ENCODE measurements at places on chromosomes 2 and 18.

DNA sequence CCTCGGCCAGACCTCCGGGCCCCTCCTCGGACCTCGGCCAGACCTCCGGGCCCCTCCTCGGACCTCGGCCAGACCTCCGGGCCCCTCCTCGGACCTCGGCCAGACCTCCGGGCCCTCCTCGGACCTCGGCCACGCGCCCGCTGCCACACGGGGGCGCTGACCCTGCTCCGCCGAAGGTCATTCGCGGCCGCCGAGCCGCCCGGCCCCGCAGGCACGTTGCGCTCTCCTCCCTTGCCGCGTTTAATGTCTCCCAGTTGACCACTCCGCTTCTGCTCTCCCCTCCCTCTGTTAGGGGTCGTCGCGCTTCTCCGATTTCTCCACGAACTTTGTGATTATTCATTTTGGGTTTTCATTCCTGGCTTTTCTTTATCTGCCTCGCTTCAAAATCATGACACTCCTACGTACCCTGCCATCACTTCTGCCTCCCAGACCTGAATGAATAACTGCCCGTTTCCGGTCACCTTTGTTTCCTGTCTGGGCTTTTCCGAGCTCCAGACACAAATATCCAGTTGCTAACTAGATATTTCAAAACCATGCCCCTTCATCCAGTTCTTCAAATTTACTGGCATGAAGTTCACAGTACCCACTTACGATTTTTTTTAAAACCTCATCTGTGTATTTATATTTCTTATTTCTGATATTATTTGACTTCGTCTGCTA, 14.8 kb upstream of the COLEC12 start:
- no peak for DNase-seq

DNA sequence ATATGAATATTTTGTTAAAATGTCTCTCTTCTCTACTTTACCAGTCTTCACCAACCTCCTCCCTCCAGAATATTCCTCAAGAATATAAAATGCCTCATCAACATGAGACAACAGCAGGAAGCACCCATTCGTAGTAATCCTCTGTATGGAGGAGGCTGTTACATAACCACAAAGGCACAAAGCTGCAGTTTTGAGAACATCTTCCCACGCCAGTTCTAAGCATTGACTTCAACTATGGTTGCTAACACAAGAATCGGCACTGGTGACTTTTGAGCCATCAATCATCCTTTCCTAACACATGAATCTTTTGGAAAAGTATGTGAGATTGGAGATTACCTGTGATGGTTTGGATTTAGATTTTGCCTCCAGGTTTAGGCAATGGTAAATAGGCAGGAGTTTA, 54.9 kb upstream of the CYP1B1 start:
- DNase-seq: no peak

DNA sequence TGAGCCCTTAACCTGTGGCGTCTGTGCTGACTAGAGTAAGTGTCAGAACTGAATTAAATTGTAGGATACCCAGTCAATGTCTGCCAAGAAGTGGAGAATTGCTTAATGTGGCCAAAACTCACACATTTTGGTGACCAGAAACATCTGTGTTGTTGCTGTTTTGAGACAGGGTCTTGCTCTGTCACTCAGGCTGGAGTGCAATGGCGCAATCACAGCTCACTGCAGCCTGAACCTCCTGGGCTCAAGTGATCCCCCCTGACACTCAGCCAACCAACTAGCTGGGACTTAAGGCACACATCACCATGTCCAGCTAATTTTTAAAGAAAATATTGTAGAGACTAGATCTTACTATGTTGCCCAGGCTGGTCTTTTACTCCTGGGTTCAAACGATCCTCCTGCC, 34.4 kb upstream of the RTN4 start:
- DNase-seq: no peak

DNA sequence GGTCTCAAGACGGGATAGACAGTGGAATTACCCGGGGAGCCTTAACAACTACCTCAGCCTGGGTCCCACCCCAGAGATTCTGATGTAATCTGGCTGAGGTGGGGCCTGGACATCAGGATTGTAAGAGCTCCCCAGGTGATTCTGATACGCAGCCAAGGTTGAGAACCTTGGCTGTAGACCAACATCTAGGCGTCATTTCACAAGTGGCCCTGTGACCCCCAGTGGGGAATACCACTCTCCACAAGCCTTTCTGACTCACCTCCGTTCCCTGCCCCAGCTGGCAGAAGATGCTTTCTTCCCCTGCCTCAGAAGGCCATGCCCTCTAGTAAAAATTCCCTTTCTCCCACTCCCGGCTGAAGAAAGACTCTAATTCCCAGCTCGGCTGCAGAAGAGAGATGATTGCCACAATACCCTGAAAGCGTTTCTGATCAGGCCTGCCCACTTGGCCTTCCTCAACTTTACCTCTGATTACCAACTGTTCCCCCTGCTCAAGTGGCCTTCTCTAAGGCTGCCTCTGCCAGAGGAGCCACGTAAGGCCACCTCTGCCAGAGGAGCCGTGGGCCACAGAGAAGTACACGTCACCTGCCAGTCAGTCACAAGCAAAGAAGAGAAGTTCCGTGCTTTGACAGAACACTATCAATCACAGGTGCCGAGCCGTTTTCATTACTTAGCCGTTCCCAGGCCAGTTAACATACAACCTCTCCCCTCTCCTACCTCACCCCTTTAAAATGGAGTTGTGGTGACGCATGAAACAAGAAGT, 116.8 kb upstream of the PKDCC start:
- no peak for DNase-seq

GRCh38 chr18:23207191-23207955, 72.1 kb downstream of the CABLES1 start:
- no peak for DNase-seq

DNA sequence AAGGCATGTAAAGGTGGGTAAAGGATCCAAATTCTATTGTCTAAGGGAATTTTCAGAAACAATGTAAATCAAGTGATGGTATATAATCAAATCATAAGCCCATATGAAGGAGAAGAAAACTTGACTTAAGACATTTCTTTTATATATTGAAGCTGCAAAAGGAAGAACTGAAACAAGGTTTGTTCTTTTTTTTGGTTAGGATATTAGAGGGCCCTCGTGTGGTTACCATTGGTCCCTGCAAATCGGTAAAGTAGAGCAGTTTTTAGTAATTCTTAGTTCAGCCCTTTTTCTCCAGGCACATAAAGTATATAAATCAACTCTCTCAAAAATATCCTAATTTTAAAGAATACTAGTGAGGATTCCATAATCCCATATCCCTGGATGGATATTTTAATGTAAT, 105.6 kb upstream of the STK17B start:
- no peak for DNase-seq

DNA sequence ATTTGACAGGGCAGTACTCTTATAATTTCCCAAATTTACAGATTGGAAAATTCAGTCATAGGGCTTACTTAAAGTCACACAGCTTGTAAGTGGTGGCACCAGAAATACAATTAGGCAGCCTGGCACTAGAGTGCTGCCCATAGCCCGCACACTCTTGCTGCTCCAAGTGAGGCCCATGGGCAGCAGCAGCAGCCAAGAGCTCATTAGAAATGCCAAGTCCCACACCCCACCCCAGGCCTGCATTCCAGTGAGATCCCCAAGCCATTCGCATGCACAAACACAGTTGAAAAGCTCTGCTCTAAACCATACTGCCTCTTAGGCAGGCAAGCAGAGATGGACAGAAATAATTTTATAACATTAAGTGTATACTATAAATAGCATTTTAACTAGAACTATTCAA, 379.3 kb upstream of the PKDCC start:
- DNase-seq: no peak

DNA sequence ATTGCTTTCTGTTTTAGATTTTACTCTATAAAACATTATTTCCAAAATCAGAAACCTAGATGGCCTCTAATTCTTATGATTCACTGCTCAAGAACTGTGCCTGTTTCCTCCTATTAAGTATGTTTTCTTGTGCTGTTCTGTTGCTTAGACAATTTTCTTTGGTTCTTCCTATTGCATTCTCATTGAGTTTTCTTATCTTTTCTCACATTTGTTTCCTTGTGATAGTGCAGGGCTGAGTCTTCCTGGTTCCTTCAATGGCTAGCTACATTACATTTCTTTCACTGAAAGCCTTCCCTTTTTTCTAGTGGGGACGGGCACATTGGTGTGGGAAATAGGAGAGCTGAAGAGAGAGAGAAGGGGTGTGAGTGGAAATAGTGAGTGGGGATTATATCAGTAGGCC, 183.4 kb downstream of the CALCRL start:
- DNase-seq: no peak

DNA sequence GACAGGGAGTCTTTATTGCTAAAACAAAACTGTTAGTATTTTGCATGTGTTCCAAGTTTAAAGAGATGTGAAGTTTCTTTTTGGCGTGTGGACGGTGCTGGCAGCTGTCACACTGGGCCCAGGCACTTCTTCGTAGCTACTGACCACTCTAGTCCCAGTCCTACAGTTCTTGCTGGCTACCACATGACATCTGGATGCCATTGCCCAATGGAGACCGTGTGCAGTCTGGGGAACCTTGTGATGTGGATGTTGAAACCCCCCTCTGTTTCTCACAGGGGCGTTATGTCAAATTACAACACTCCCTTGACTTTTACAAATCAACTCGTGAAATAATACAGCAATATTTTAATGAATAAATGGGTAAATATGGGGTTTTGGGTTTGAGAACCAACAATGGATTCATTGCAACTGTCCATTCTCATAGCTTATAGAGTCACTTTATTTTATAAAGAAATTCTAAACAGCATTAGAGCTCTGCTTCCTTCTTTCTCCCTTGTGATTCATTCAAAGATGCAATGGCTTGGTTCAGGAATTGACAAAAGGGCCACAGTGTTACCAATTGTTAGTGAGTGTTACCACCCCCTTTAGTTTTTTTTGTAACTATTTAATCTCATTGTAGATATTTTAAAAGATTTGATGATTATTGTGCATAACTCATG, 1.2 kb downstream of the GPD2 start:
- DNase-seq: no peak

DNA sequence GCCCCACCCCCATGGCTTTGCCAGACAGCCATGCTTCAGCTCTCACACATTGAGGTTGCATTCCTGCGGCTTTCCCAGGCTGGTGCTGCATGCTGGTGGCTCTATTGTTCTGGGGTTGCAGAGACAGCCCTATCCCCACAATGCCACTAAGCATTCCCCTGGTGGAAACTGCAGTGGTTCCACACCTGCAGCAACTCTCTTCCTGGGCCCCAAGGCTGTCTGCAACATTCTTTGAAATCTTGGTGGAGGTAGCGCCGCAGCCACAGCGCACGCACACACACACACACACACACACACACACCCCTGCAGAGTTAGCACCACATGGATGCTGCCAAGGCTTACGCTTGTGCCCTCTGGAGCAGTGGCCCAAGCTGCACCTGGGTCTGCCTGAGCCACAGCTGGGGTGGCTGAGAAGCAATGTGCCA, 21.4 kb downstream of the SFXN5 start:
- no peak for DNase-seq

DNA sequence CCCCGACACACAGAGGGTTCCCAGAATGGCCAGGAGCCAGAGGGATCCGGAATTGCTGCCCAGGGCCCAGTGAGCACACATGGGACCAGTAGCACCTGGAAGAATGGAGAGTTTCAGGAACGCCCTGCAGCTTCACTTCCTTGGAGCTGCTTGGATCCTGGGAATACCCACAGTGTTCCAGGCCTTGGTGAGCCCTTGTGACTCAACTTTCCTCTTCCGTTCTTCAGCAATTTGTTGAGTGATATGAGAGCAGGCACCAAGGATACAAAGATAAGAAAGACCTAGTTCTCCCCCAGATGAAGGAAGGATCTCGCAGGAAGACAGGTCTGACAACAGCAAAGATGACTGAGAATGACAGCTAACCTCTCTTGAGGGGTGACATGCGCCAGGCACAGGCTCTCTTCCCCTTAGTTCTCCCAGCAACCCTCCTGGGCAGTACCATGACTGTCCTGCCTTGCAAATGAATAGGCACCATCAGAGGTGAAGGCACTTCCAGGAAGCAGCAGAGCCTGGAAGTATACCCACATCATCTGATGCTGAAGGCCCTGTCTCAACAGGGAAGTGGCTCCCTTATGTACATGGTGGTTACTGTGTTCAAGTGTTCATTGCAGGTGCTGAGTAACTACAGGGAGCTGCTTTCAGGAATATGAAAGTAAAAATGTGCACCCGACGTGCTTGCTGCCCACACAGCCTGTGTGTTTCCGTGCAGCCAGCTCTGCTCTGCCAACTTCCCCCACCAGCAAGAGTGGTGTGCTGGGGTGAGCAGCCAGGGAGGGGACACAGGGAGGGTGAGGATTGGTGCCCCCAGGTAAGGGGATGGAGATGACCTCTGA, 116.2 kb downstream of the STPG4 start:
- no peak for DNase-seq

DNA sequence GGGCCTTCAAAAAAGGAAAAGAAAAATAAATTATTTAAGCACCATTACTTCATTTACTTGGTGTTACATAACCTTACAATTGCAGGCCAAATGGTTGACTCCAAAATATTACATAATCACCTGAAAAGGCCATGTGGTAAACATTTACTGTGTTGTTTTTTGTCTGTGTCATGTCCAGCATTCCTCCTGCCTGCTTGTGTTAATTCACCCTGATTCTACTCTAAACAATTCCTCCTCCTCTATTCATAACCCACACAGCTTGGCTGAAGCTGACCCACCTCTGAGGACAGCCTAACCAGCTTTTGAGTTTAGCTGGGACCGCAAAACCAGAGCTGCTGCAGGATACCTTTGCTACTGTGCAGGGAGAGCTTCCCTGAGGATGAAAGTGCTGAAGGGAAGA, 35.4 kb downstream of the TMX3 start:
- DNase-seq: peak; percentile 61

GRCh38 chr2:59027320-59027719, 786.2 kb upstream of the FANCL start:
- no peak for DNase-seq

- DNase-seq: no peak
Observed at GRCh38 chr2:182541268-182541667, 114.4 kb upstream of the PDE1A start.

DNA sequence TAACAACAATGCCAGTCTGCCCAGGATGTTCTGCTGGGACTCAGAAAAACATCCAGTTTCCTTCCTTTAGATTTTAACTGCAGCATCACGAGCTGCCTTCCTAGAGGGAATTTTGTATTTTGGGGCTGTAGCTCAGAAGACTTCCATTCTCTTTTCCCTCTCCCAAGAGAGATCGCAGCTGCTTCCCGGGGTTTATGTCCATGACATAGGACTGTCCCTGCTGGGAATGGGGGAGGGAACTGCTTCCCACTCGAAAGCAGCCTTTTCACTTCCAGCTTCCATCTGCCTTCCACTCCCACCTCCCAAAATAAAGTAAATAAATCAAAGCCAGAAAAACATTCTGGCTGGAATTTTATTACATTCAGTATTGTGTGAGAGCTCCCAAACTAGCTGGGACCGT, 52.4 kb downstream of the LIMS1 start:
- DNase-seq: no peak

- peak; percentile 11 for DNase-seq
Observed at GRCh38 chr2:161283926-161284325, 24.3 kb upstream of the PSMD14 start.

- no peak for DNase-seq
Observed at GRCh38 chr2:15222856-15223255, 338.3 kb downstream of the NBAS start.

All from GM04503 (cell line).